Camera-type eye (tissue), 1 donor: ENCODE measurements at places on chromosomes 12 and 14. TPM values are rescaled to one million over a fixed set of nuclear protein-coding genes. Genes with fewer than 3 reads are reported as not detected.

The WASHC4 gene
- 115 TPM for total RNA-seq

The ZNF891 gene
- total RNA-seq: 9.5 TPM

The SOAT2 gene
- 0.44 TPM for total RNA-seq

The SSTR1 gene
- total RNA-seq: 3.2 TPM

The SOX5 gene
- total RNA-seq: 72.7 TPM
